ENCODE measurements at places on chromosomes 4 and X.

DNA sequence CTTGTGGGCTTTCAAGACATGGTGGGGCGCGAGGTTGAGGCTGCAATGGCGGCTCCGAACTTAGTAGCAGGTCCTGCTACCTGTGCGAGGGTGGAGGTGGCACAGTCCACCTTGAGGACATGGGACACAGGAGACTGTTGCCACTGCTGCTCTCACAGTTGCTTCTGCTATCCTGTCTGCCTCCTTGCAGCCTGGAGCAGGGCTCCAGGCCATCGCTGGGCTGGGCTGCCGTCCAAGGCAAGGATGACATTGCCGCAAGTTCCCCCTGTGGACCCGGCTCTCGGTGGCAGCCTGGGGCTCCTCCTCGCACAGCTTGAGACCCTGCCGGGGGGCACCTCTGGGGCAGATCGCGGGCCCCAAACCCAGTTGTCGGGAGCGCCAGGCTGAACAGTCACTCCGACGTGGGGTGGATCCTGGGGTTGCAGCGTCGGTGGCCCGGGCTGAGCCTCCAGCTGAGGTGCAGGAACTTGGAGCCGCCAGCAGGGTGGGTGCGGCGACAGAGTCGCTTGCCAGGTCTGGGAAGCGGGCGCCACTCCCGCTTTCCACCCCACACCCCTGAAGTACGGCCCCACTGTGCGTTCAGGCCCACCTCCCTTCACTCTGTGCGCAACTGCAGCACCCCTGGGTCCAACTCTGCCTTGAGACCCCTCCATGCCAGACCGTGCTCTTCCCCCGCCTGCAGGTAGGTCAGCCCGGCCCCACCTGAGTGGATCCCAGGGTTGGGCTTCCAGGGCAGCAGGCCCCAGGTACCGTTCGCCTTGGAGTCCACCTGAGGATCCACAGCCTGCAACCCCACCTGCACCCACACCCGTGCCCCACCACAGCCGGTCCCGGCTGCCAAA lies 192.7 kb upstream of the NUDT6 start:
- peak; percentile 75 for DNase-seq

GRCh38 chr4:80462621-80463091 lies 127.1 kb downstream of the CFAP299 start:
- no peak for DNase-seq

GRCh38 chr4:91319556-91320268 lies 984.1 kb upstream of the GRID2 start:
- no peak for DNase-seq

GRCh38 chr4:5758741-5759140 lies 47.7 kb downstream of the EVC start:
- no peak for DNase-seq

DNA sequence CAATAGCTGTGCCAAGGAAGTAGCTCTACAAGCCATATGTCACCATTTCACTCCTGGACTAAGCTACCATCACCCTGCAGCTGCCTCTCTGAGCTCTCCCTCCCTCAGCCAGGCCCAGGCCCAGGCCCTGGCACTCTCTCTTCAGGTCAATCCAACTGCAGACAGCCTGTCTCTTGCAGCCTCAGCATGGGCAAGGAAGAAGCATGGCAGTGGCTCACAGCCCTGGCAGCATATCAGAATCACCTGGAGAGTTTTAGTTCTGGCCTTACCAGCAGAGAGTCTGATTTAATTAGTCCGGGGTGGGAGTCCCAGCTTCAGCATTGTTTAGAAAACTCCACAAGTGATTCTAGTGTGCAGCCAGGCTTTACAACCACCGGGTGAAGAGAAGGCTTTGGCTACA lies 31.5 kb downstream of the NALF2 start:
- DNase-seq: no peak

DNA sequence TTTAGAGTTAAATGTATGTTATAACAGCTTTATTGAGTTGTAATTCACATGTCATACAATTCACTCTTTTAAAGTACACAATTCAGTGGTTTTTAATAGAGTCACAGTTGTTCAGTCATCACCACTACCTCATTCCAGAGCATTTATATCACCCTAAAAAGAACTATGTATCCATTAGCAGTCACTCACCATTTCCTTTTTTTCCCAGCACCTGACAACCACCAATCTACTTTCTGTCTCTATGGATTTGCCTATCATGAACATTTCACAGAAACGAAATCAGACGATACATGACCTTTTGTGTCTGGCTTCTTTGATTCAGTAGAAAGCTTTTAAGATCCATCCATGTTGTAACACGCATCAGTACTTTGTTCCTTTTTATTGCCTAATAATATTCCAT lies 52.9 kb upstream of the FRAS1 start:
- no peak for DNase-seq

DNA sequence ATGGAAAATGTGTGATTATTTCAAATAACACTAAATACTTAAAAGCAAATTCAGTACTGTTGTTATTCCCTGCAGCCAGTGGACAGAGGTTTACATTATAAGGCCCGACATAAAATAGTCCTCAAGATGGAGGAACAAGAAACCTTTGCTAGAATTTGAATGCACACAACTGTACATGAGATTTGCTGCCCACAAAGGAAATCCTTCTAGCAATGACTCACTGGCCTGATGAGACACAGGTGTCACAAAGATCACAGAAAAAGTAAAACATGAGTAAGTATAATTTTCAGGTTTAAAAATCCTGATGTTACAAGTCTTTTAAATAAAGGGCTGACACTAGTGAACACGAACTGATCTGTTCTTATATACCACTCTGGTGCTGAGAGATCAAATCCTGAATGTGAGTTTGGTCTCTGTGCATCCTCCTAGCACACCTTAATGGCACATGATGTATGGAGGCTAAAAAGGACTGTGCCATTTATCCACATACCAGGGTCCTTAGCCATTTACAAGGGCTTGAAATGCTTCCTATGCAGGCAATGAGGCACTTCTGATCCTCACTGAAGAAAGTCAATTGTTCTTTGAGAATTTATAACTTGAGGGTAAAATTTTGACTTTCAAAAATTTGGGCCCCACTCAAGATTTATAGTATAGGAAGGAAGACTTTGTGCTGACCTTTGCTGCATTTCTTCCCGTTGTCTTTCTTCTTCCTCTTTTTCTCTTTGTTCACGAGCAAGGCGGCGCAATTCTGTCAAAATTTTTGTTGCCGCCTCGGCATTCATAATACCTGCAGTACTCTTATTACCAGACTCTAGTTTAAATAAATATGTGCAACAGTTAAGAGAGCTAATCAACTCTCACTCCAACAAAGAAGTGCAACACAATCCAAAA lies 23.0 kb downstream of the MAP7D3 start:
- DNase-seq: no peak

All from spleen (tissue), 13 donors.